AG09319 (cell line): ENCODE measurements at places on chromosomes 4 and X.

- no peak for DNase-seq
Measured at GRCh38 chr4:165839615-165840333, 33.3 kb upstream of the TLL1 start.

DNA sequence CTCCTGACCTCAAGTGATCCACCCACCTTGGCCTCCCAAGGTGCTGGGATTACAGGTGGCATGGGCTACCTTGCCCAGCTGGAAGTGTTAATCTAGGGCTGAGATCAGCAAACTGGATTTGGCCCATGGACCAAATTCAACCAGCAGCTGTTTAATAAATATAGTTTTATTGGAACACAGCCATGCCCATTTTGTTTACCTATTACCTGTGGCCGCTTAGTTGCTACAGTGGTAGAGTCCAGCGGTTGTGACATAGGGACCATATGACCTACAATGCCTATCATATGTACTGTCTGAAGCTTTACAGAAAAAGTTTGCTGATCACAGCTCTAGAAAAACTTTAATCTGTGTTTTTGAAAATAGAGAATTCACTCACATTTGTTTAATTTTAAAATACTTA is 17.2 kb upstream of the PDHA1 start:
- DNase-seq: no peak

GRCh38 chr4:2833671-2834000 is 10.0 kb upstream of the ADD1 start:
- DNase-seq: no peak

DNA sequence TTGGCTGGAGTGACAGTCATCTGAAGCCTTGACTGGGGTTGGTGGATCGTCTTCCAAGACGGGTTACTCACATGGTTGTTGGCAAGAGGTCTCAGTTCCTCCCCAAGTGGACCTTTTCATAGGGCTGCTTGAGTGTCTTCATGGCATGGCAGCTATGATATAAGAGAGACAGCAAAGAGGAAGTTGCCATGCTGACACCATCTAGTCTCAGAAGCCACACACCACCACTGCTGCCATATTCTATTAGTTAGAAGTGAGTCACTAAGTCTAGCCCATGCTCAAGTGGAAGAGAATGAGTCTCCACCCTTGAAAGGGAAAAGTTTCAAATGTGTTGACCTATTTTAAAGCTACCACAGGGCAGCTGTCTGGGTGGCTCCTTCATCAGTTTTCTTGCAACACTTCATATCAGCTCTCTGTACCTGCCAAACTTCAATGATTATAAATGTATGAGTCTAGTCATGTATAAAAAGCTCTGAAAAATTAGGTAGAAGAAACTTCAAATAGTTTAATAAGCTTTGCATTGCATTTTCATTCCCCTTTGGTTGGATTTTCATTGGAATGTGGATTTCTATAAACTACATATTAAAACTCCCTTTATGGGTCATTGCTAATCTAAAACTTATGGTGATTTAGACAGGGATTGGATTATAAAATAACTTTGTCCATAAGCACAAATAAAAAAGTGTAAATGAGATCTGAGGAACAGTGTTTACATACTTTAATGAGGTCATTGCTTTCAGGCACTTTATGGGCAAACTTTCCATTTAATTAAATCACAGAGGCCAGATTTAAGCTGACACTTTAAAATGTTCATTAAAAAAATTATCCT is 68.0 kb upstream of the ATXN3L start:
- DNase-seq: no peak

GRCh38 chr4:3658530-3658913 is 107.7 kb upstream of the ADRA2C start:
- DNase-seq: no peak
